ENCODE measurements at places on chromosomes 16 and 17.

GRCh38 chr17:46769531-46770438 is 48.7 kb downstream of the WNT3 start:
- no peak for DNase-seq

DNA sequence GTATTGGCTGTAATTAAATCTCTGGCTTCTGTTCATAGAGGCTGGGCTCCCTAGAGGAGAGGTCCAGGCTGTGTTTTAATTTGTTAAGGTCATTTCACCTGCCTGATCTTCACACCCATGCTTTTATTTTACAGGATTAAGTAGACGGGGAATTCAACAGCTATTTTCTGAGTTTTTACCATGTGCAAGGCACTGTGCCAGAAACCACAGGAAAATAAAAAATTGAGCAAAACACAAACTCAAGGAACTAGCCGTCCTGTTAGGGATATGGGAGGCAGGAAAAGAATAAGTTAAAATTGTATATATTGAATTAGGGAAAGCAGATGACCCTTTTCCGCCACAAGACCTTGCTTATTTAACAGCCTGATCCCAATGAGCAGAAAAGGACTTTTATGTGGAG is 29.1 kb downstream of the HS3ST3A1 start:
- no peak for DNase-seq

- no peak for DNase-seq
These were observed 25.6 kb upstream of the CACNG1 start for GRCh38 chr17:67018471-67019434.

- DNase-seq: no peak
These were observed 616.3 kb upstream of the CDH8 start for GRCh38 chr16:62652441-62653120.

DNA sequence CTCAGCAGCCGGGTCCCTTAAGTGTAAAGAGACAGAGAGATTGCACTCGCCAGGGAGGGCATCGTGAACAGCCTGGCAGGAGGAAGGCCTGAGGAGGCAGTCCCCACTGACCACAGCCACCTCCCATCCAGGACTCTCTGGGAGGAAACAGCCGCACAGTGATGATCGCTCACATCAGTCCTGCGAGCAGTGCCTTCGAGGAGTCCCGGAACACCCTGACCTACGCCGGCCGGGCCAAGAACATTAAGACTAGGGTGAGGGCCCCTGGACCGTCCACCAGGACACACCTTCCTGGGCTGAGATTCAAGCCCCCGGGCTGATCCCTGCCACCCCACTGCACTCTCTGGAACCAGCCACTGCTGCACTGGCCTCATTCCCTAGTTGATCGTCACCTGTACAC is 14.0 kb downstream of the BTBD17 start:
- no peak for DNase-seq

GRCh38 chr16:82658796-82659195 is 32.0 kb downstream of the CDH13 start:
- DNase-seq: no peak

DNA sequence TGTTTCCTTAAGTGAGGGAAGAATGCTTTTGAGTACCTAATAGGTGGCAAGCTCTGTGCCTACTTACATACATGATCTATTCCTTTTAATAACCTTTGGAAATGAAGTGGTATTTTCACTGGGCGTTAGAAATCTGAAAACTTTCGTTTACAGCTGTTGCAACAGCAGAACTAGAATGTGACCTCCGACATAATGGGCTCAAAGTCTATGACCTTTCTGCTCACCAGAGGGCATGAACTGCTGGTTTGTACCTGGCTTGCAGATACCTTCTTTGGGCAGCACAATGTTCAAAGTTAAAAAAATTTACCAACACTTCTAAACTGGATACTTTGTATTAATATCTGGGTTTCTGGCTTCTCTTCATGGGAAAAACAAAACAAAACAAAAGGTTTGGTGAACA is 24.3 kb downstream of the CA4 start:
- no peak for DNase-seq

DNA sequence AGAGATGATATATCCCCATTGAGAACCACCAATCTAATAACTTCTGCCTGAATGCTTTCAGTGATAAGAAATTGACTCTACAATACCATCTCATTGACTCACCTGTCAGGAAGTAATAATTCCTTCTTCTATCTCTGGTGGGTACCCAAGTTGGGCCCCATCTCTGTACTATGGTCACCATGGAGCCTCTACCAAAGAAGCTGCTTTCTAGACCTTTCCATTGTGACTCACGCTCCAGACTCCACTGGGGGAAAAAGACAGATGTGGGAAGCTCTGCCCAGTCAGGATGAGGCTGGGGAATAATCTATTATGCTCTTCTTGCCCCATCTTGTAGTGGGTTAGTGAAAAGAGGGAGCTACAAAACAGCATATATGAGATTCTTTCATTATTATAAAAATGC is 100.4 kb downstream of the COPRS start:
- no peak for DNase-seq

DNA sequence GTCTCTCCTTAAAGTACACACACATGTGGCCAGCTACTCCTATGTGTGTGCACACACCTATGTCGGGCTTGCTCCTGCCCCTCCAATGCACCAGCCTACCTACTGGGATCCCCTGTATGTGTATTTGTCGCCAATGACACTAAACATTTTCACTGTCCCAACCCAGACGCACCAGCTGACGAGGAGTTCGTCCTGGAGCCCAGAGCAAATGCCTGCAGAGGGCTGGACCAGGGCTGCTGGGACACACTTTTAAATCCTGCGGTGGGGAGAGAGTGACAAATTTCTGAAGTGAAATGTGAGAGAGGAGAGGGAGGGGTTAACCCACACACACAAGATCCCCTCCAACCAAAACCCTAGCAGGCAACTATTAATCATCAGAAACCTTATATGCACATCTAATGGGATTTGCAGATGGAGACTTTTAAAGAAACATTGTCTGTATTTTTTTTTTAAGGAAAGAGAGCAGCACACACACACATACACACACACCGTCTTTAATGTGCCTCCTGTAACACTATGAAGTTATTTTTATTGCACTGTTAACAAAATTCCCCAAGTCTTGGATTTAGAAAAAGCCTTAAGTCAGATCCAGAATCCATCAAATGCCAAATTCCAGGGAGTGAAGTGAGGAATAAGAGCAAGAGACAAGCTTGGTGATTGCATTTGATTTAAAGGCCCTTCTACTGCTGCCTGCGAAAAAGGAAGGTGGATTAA is at the start of gene MEOX1:
MEOX1 (minus strand) TSS at position 224 of the 714 bp plus-strand sequence. CDS start 388 bp downstream, outside the sequence.
- DNase-seq: peak; percentile 47

DNA sequence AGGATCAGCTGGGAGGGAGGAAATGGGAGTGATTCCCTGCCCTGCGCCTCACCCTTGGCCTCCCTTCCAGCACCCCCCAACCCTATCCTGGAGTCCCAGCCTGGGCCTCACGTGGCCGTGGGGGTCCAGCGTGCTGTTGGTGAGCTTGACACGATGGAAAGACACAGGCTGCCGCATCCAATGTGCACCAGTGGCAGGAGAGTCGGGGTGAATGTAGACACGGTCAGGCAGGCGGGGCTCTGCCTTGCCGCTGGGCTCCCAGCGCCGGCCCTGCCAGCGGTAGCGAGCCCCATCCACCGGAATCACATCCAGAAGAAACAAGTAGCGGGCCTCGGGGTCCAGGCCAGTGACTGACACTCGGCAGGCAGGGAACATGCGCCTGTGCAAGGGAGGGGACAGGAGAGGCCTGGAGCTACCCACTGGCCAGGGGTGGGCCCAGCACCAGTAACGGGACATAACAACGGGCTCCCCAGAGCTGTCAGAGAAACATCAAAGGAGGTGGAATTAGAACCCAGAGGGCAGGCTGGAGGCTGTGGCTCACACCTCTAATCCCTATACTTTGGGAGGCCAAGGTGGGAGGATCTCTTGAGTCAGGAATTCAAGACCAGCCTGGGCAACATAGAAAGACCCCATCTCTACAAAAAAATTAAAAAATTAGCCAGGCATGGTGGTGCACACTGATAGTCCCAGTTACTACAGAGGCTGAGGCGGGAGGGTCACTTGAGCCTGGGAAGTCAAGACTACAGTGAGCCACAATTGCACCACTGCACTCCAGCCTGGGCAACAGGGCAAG is 2.7 kb downstream of the TBX6 start:
- DNase-seq: no peak

GRCh38 chr17:74951065-74951464 is 15.4 kb downstream of the OTOP3 start:
- no peak for DNase-seq

GRCh38 chr17:17976931-17977570 is 4.4 kb downstream of the DRC3 start:
- DNase-seq: no peak

DNA sequence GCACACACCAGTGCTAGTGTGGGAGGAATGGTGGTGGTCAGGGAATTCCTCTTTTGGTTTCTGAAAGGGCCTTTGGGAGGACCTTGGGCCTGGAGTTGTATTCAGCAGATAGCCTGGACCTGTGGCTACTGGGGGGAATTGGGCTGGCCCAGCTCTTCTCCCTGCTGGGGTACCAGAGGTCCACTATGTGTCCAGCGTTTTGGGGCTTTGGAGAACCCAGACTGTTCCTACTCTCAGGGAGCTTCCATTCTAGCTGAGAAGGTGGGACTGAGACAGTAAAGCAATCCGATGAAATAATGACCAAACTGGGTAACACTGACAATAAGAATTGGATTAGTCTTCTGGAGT is 2.4 kb downstream of the EPN3 start:
- no peak for DNase-seq

GRCh38 chr16:1640261-1640941 is 28.2 kb downstream of the CRAMP1 start:
- no peak for DNase-seq

DNA sequence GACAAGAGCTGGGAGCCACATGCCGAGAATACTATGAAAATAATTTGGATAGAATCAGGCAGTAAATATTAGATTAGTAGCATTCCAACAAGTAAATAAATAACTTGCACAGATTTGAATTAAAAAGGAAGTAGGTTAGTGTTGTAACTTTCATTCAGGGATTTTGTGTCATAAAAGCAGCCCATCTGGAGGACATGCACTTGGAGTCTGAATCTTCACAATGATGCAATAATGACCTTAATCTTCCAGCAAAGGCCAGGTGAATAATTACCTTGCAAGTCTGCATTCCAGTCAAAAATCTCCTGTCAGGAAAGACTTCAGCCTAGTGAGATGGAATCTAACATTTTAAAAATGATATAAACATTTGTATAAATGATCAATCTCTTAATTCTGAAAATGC is 518.1 kb downstream of the KCNJ2 start:
- DNase-seq: no peak

DNA sequence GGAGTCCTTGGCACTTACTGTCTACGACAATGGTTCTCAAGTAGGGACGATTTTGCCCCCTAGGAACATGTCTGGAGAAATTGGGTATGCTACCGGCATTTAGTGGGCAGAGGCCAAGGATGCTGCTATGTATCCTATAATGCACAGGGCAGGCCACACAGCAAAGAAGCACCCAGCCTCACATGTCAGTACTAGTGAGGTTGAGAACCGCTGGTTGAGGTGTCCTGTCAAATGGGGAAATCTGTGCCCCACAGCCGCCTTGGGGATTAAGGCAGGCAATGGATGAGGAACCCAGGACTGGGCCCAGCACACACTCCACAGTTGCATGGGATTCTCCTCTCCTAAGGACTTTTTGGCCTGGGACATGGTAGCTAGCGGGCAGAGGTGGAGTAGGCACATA is 86.7 kb upstream of the TOB1 start:
- no peak for DNase-seq

- no peak for DNase-seq
These were observed 7.4 kb upstream of the B9D1 start for GRCh38 chr17:19369846-19370492.

DNA sequence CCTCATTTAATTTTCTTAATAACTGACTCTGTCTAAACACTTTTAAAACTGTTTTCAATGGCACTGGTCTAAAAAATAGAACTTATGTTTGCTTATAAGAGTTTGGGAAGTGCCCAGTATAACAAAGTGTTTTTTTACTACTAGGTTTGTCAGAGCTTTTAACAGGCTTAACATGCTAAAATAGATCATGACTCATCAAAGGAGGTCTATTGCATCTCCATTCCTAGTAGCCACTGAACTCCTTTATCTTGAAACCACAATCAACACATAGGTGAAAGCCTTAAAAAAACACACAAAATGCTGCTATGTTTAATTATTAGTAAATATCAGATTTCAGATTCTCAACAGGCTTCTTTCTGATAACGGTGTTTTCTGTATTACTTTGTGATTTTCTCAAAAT is 196.4 kb upstream of the KIF2B start:
- no peak for DNase-seq

- DNase-seq: no peak
These were observed 108.8 kb downstream of the CCDC182 start for GRCh38 chr17:57636274-57636673.

- no peak for DNase-seq
These were observed 16.2 kb upstream of the BMERB1 start for GRCh38 chr16:15418206-15418605.

- peak; percentile 68 for DNase-seq
These were observed 817 bp downstream of the NDUFAF8 start for GRCh38 chr17:81239714-81240555.

DNA sequence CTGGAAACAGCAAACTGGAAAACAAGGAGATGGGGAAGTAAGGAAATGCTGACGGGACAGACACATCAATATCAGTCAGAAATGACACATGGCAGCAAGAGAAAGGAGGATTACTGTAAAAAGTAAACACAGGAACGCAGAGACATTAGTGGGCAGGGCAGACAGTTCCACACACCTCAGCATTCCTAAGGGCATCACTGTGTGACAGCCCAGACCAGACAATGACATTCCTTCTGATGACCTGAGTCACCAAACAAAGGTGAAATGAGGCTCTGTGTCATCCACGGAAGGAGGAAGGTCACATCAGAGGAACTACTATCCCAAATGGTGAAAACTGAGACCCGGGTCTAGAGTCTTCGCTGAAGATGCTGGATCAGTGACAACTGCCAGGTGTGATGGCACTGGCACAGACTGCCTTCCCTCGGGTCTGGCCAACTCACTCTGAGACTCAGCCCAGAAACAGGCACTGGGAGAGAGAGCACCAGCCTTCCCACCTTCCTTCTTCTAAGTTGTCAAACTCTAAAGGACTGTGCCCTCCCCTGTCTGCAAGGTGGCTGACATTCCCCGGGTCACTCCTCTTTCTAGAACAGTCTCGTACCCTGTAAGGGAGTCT is 36.7 kb downstream of the TK2 start:
- no peak for DNase-seq

DNA sequence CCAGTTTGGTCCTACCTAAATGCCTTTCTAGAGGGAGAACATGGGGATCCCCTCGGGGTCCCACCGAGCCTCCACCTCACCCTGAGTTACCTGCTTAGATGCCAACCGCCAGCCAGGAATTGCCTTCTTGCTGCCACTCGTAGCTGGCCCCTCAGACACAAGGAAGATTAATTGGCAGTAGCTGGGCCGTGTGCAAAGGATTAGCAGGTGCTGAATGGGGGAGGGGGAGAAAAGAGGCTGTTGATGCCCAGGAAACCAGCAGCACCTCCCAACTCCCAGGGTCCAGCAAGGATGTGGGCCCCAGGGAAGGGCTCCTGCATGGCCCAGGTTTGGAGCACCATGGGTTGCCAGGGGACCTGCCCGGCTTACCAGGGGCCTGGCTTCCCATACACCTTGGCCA is at the start of gene CNGB1:
CNGB1 (minus strand) TSS at position 159 of the 400 bp plus-strand sequence. CDS start 3,842 bp downstream, outside the sequence.
- no peak for DNase-seq

- DNase-seq: peak; percentile 68
These were observed 505 bp upstream of the COG1 start for GRCh38 chr17:73192206-73192893.

All from stimulated activated CD4-positive, alpha-beta T cell treated with anti-CD3 and anti-CD28 coated beads, Interleukin-1b, Interleukin-23, amount 100 ng/mL, for 48 hours (primary cell).